Ascending aorta (tissue), 2 donors: ENCODE measurements at places on chromosomes 7 and 10.

GRCh38 chr7:621572-622285, 102.1 kb upstream of the PDGFA start:
- no peaks in the 10 kb centered on the region for H3K27me3 ChIP-seq
- H3K36me3 ChIP-seq: no peaks in the 10 kb centered on the region
- H3K4me1 ChIP-seq: no peaks in the 10 kb centered on the region
- H3K27ac ChIP-seq: no peak overlapping the region
- DNase-seq: no peak
- no peak overlapping the region for H3K4me3 ChIP-seq

- DNase-seq: no peak
- no peaks in the 10 kb centered on the region for H3K27me3 ChIP-seq
- H3K27ac ChIP-seq: peak within 1 kb of the TSS; percentile 89
- peak within 1 kb of the TSS; percentile 51 for H3K4me3 ChIP-seq
- peaks cover 3% of the 10 kb centered on the region for H3K36me3 ChIP-seq
- peaks cover 60% of the 10 kb centered on the region for H3K4me1 ChIP-seq
These were observed at the start of gene SUN1 for GRCh38 chr7:832167-832967. SUN1 (plus strand) TSS chr7:832476; CDS start chr7:832525, 49 bp downstream.

DNA sequence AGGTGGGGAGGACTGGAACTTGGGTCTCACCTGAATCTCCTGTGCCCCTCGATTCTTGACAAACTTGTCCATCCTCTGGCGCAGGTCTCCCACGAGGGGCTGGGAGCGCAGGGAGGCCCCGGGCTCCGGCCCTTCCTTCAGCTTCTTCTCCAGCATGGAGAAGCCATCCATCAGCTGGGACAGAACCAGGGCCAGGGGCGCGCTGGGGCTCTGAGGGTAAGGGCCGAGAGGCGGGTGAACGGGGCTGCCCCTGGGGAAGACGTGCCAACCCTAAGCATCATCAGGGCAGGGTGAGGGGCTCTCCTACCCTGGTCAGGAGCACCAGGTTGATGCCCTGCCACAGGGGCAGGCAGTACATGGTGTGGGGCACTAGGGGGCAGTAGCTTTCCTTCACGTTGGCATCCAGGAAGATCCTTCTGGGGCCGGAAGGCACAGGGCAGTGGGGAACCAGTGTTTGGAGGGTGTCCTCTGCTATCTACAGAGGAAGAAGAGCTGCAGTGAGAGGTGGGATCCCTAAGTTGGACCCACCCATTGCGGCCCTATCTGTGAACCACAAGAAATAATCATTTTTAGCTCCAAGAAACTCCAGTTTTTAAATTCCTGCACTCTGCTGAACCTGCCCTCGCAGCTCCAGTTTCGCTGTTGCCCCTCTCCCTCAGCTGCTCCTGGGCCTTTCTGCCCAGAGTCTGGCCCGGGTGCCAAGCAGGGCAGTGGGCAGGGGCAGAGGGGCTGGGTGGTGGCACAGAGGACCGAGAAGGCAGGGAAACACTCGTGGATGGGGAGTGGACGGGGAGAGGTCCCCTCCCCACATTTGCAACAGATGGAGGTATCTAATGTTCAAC, 10.8 kb upstream of the PYROXD2 start:
- no peak overlapping the region for H3K27ac ChIP-seq
- H3K4me1 ChIP-seq: no peaks in the 10 kb centered on the region
- no peak overlapping the region for H3K4me3 ChIP-seq
- H3K27me3 ChIP-seq: no peaks in the 10 kb centered on the region
- DNase-seq: peak; percentile 63
- H3K36me3 ChIP-seq: peaks cover 80% of the 10 kb centered on the region

DNA sequence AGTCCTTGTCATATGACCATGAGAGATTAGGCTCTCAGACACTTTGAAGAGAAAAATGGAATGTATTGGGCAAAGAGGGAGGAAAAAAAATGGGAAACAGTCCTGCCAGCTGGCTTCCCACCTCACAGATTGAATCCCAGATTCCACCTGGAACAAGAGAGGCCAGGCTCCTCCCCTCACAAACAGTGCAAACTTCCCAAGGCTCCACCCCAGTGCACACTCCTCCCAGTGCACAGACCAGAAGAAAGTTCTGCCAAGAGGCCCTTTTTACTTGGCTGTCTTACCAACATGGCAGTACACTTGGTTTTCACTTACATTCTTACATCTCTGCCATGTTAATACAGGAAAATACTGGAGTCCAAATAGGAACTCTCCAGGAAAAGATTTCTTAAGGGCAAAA, 202.3 kb downstream of the AHR start:
- H3K4me1 ChIP-seq: peaks cover 3% of the 10 kb centered on the region
- H3K27me3 ChIP-seq: no peaks in the 10 kb centered on the region
- no peak for DNase-seq
- H3K27ac ChIP-seq: no peak overlapping the region
- H3K4me3 ChIP-seq: no peak overlapping the region
- H3K36me3 ChIP-seq: no peaks in the 10 kb centered on the region

DNA sequence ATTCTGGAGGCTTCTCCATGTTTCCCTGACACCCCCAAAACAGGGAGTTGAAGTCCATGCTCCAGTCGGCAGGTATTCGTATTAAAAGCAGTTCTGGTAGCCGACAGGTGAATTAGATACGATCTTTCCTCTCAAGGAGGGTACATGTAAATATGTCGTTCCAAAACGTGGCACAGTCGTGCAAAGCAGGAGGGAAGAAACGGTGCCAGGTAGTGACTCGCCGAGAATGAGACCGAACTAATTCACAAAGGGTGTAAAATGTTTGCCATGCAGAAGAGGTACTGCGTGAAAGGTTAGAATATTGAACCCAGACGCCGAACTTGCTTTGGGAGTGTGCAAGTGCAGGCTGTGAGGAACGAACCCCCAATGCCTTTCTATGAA, 483 bp downstream of the EDRF1 start:
- H3K36me3 ChIP-seq: peaks cover 32% of the 10 kb centered on the region
- H3K27me3 ChIP-seq: no peaks in the 10 kb centered on the region
- peak overlapping the region; percentile 85 for H3K27ac ChIP-seq

- no peaks in the 10 kb centered on the region for H3K4me1 ChIP-seq
- H3K4me3 ChIP-seq: no peak overlapping the region
- no peaks in the 10 kb centered on the region for H3K36me3 ChIP-seq
- no peak overlapping the region for H3K27ac ChIP-seq
- H3K27me3 ChIP-seq: no peaks in the 10 kb centered on the region
These were observed 8.3 kb upstream of the SMKR1 start for GRCh38 chr7:129494041-129494440.

GRCh38 chr7:127961786-127962453, 69.3 kb downstream of the LRRC4 start:
- H3K4me1 ChIP-seq: no peaks in the 10 kb centered on the region
- no peak overlapping the region for H3K4me3 ChIP-seq
- no peaks in the 10 kb centered on the region for H3K36me3 ChIP-seq
- no peaks in the 10 kb centered on the region for H3K27me3 ChIP-seq
- H3K27ac ChIP-seq: no peak overlapping the region

- no peaks in the 10 kb centered on the region for H3K4me1 ChIP-seq
- H3K27me3 ChIP-seq: no peaks in the 10 kb centered on the region
These were observed 311.2 kb upstream of the GNAI1 start for GRCh38 chr7:79823246-79823951.

DNA sequence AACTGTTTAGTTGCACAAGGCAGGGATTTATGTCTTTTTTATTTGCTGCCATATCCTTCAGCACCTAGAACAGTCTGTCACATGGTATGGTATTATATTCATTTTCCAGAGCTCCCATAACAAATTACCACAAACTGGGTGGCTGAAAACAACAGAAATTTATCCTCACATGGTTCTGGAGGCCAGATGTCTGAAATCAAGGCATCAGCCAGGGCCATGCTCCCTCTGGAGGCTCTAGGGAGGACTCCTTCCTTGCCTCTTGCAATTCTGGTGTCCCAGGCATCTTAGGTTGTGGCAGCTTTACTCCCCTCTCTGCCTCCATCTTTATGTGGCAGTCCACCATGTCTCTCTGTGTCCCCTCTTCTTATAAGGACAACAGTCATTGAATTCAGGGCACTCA, 43.1 kb downstream of the MET start:
- no peaks in the 10 kb centered on the region for H3K27me3 ChIP-seq
- DNase-seq: no peak
- no peaks in the 10 kb centered on the region for H3K36me3 ChIP-seq
- H3K4me3 ChIP-seq: no peak overlapping the region

DNA sequence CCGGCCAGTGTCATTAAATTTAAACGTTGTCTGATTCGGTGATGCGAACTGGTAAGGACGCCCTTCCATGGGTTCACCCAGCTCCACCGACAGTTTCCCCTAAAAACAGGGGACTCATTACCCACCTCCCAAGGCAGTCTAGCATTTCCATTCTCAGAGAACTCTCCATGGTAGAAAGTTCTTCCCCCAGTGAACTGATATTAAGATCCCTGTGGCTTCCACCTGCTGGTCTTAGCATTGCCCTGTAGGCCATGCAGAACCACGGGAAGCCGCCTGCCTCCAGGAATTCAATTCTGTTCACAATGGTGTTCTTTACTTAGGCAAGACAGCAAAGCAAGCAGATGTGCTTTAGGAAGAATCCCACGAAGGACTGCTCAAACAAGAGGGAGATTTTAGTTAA, 128.9 kb upstream of the NANOS1 start:
- no peaks in the 10 kb centered on the region for H3K27me3 ChIP-seq
- H3K4me3 ChIP-seq: no peak overlapping the region
- no peaks in the 10 kb centered on the region for H3K4me1 ChIP-seq

DNA sequence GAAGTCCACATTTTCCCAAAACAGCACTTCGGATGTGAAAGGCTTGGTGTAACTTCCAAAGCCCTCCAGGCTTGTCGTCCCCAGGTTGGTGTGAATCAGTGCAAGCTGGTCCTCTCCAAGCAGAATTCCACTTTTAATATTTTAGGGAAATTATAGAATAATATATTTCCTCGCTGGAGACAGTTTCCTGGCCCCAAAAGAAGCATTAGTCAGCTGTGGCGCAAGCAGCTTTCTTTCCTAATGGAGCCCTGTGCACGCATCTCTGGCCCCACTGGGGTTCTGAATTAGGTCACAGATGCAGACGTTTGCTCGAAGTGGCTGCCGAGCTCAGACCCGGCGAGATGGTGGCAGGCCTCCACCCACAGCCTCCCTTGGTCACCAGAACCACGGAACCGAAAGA, 33.3 kb upstream of the MNX1 start:
- no peak overlapping the region for H3K4me3 ChIP-seq
- H3K27ac ChIP-seq: no peak overlapping the region
- no peak for DNase-seq

GRCh38 chr7:34850681-34851080, 186.6 kb downstream of the DPY19L1 start:
- no peak for DNase-seq
- no peaks in the 10 kb centered on the region for H3K4me1 ChIP-seq
- H3K27me3 ChIP-seq: no peaks in the 10 kb centered on the region
- H3K27ac ChIP-seq: no peak overlapping the region
- no peak overlapping the region for H3K4me3 ChIP-seq
